ENCODE measurements at places on chromosomes 11 and 22.

- no peak for DNase-seq
Observed at GRCh38 chr11:112637876-112638275, 323.3 kb upstream of the NCAM1 start.

GRCh38 chr22:23401111-23401909 is 178.8 kb downstream of the IGLL1 start:
- DNase-seq, result no peak

DNA sequence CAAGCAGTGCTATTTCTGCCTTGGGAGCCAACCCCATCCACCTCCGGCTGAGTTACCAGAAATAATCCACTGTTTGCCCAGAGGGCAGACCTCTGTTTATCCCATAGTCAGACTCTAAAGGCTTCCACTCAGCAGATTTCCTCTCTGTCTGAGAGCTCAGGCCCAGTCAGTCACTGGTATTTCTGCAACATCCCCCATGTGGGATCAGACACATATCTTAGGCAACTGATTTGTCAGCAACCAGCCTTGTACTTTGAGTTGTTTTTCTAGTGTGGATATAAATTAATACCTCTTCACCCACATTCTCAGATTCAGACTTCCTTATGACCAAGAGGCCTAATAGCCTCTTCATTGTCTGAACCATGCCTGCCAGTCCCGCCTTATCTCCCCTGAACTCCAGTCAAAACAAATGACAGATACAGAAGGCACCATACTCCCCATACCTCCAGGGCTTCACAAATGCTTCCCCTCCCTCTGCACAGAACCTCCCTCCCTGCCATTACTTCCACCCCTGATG is 193.6 kb downstream of the FAM76B start:
- DNase-seq, result no peak

- peak; percentile 60 for DNase-seq
Observed at GRCh38 chr11:17386331-17387084, 2.0 kb downstream of the KCNJ11 start.

DNA sequence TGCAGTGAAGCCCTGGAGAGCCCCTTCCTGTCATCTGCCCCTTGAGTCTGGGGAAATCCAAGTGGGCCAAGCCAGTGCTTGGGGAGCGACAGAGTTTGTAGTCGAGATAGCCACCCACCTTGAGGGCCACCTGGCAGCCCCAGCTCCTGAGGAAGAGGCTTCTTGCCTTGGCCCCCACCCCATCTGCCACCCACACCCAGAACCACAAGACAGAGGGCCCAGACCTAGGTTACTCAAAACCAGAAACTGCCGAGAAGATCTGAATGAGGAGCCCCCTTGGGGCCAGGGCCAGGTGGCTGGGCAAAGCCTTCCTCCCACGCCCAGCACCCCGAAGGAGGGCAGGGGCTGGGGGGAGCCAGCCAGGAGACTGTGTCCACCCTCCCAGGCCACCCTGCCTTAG is 18.8 kb upstream of the PRR5 start:
- DNase-seq, result no peak
